ENCODE measurements at places on chromosomes 13 and 19.

GRCh38 chr19:30717381-30717780 lies 345.2 kb downstream of the ZNF536 start:
- no peak overlapping the region for H3K27ac ChIP-seq
- no peak for DNase-seq
- H3K4me1 ChIP-seq, result no peaks in the 10 kb centered on the region

- no peaks in the 10 kb centered on the region for H3K27me3 ChIP-seq
- H3K4me3 ChIP-seq, result peak within 1 kb of the TSS; percentile 95
- H3K4me1 ChIP-seq, result peaks cover 26% of the 10 kb centered on the region
- DNase-seq, result peak; percentile 52
- peak within 1 kb of the TSS; percentile 94 for H3K27ac ChIP-seq
- peaks cover 5% of the 10 kb centered on the region for H3K36me3 ChIP-seq
These were observed at the start of gene DENND1C for GRCh38 chr19:6481541-6482342. Gene DENND1C, minus strand, starts transcription at chr19:6481787. Its CDS starts 92 bp downstream, at chr19:6481695.

- no peak overlapping the region for H3K27ac ChIP-seq
- DNase-seq, result no peak
- H3K4me3 ChIP-seq, result no peak overlapping the region
- H3K27me3 ChIP-seq, result no peaks in the 10 kb centered on the region
- H3K4me1 ChIP-seq, result no peaks in the 10 kb centered on the region
- H3K36me3 ChIP-seq, result no peaks in the 10 kb centered on the region
These were observed 5.4 kb downstream of the COL4A2 start for GRCh38 chr13:110312339-110313031.

DNA sequence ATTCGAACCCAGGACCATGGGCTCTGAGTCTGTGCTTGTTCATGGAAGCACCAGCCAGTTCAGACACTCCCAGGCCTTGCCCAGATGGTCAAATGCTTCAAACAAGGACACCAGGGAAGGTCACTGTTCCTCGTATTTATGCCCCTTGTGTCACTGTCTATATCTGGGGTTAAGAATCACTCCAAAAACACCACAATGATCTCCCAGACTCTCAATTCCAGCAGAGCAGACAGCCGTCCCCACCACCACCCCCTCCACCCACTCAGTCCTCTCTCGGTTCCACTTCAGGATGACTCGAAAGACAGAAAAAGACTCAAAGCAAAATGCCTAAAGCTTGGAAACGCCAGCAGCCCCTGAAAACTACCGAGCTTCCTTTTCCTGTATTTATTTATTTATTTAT lies 79.0 kb downstream of the INSR start:
- no peak for DNase-seq
- H3K4me3 ChIP-seq, result no peak overlapping the region
- H3K27ac ChIP-seq, result no peak overlapping the region
- no peaks in the 10 kb centered on the region for H3K36me3 ChIP-seq
- H3K4me1 ChIP-seq, result no peaks in the 10 kb centered on the region

DNA sequence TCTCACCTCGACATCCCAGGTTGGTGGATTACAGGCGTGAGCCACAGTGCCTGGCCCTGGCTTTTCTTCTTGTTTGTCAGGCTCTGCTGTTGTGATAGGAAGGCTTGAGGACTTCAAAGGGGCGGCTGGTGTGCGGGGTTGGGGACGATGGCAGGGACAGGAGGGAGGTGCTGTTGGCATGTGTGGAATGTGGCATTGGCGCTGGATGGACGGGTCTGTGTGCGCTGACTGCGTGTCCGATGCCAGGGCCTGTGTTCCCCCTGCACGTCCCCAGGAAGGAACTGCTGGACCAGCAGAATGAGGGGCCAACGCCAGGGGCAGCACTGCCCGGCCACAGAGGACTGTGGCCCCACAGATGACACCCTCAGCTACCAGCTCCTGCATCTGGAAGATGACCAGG lies 12.7 kb upstream of the PTBP1 start:
- H3K27me3 ChIP-seq, result no peaks in the 10 kb centered on the region
- no peaks in the 10 kb centered on the region for H3K36me3 ChIP-seq
- DNase-seq, result no peak
- H3K4me1 ChIP-seq, result no peaks in the 10 kb centered on the region
- no peak overlapping the region for H3K4me3 ChIP-seq
- H3K27ac ChIP-seq, result no peak overlapping the region

DNA sequence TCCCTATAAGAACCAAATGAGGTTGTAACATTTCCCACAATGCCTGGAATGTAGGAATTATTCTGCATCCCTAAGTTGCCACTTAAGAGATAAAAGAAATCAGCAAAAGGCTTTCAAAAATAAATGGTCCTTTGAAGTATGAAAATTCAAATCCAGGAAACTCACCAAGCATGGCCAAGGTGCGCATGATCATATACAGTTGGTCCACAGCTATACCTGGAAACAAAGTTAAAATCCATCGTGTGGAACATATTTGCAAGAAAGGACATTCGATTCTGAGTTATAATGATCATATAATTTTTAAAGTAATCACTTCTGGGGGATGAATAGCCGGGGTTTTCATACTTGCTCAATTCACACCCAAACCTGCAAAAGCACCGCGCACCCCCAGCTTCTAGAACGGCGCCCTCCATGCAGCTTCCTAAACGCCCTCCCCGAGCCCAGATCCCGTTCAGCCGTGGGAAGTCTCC lies 525 bp downstream of the CARS2 start:
- H3K4me1 ChIP-seq, result peaks cover 15% of the 10 kb centered on the region
- H3K4me3 ChIP-seq, result peak overlapping the region; percentile 27
- peak overlapping the region; percentile 87 for H3K27ac ChIP-seq

DNA sequence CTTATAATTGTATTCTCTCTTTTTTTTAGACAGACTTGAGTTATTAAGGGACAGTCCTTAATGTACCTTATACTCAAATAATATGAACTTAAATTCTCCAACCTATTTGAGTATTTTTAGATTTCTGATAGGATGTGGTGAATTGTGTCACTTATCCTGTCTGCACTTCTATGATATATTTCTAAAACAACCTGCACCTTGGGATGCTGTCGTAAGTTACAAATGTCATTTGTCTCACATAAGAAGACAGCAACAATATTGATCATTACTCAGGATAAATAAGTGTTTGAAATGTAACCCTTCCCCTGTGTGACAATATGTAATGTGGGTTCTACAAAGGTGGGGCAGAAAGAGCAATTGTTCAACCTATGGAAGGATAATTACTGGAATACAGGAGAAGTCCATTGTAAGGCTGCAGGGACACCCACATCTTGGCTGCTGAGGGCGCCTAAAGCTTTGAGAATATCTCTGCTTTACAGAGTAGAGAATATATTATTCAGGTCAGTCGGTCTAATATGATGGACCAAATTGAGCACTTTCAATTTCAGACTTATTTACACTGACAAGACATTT lies 236.9 kb upstream of the PRR20A start:
- no peaks in the 10 kb centered on the region for H3K4me1 ChIP-seq
- no peak overlapping the region for H3K27ac ChIP-seq
- no peak for DNase-seq
- H3K4me3 ChIP-seq, result no peak overlapping the region
- H3K36me3 ChIP-seq, result no peaks in the 10 kb centered on the region

- H3K27ac ChIP-seq, result no peak overlapping the region
- no peak overlapping the region for H3K4me3 ChIP-seq
- H3K4me1 ChIP-seq, result no peaks in the 10 kb centered on the region
- no peaks in the 10 kb centered on the region for H3K27me3 ChIP-seq
- peaks cover 24% of the 10 kb centered on the region for H3K36me3 ChIP-seq
These were observed 7.8 kb downstream of the ACTMAP start for GRCh38 chr19:40742477-40742876.

- H3K36me3 ChIP-seq, result no peaks in the 10 kb centered on the region
- H3K27me3 ChIP-seq, result no peaks in the 10 kb centered on the region
These were observed 169.8 kb downstream of the SHISA2 start for GRCh38 chr13:25881971-25882451.

DNA sequence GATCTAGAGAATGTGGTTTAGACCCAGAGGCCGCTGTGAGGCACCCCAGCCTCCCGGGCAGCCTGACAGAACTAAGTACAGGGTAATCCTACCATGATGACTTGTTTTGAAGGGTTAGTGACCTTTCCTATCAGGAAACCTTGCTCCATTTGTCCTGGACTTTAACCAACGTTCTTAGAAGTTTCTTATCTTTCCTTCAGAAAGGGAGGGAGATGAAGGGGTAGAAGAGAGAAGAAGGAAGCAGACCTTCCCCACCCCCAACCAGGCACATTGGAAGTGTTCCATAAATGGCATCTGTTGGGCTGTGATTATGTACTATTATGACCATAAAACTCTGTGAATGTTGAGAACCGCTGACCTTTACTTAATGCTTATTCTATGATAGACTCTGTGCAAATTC lies 184.2 kb downstream of the OXGR1 start:
- no peak overlapping the region for H3K4me3 ChIP-seq
- H3K4me1 ChIP-seq, result no peaks in the 10 kb centered on the region
- no peaks in the 10 kb centered on the region for H3K36me3 ChIP-seq
- no peak for DNase-seq
- no peak overlapping the region for H3K27ac ChIP-seq

- no peaks in the 10 kb centered on the region for H3K4me1 ChIP-seq
- DNase-seq, result no peak
- H3K27me3 ChIP-seq, result peaks cover 13% of the 10 kb centered on the region
These were observed 25.4 kb upstream of the SEMA6B start for GRCh38 chr19:4584670-4585460.

DNA sequence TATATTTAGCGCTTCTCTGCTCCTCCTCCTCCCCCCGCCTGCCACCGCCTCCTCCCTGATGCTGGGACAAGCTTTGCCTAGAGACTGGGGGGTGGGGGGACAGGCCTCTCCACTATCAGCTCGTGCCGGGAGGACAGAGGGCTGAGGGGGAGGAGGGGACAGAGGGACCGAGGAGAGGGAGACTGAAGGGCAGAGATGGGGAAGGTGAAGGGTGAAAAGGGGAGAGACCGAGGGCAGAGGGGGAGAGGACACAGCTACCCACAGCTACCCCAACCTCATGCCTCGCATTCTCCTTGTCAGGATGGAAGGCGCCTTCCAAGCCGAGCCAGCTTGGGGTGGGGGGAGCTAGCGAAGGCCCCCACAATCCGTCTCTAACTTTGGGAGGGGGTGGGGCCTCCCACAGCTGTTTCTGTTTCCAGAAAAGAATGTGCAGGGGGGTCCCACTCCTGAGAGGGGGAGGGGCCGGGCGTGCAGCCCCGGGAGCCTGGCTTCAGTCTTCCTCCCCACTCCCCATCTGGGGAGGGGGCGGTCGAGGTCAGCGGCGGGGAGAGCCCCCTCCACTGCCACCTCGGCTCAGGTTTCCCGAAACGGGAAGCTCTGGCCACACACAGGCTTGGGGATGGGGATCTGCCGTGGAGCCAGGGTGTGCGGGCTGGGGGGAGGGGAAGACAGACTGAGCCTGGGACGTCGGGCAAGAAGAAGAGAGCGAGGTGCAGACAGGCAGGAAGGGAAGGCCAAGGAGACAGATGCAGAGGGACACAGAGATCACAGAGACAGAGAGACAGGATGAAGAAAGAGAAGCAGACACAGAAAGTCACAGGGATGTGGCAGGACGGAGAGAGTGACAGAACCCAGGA lies 1.6 kb downstream of the DACT3 start:
- H3K36me3 ChIP-seq, result no peaks in the 10 kb centered on the region
- no peak overlapping the region for H3K4me3 ChIP-seq
- H3K27ac ChIP-seq, result no peak overlapping the region
- peaks cover 20% of the 10 kb centered on the region for H3K4me1 ChIP-seq
- no peak for DNase-seq
- peaks cover 6% of the 10 kb centered on the region for H3K27me3 ChIP-seq

- H3K4me3 ChIP-seq, result peak overlapping the region; percentile 48
- H3K27me3 ChIP-seq, result no peaks in the 10 kb centered on the region
- H3K27ac ChIP-seq, result peak overlapping the region; percentile 16
- DNase-seq, result no peak
These were observed 518 bp downstream of the TFDP1 start for GRCh38 chr13:113584870-113585671.

- H3K27me3 ChIP-seq, result no peaks in the 10 kb centered on the region
- H3K27ac ChIP-seq, result no peak overlapping the region
- H3K4me1 ChIP-seq, result no peaks in the 10 kb centered on the region
- H3K4me3 ChIP-seq, result no peak overlapping the region
These were observed 332.4 kb upstream of the ZNF507 start for GRCh38 chr19:32012886-32013631.

GRCh38 chr19:16397791-16398529 lies 73.3 kb downstream of the KLF2 start:
- H3K36me3 ChIP-seq, result no peaks in the 10 kb centered on the region
- no peaks in the 10 kb centered on the region for H3K27me3 ChIP-seq
- no peaks in the 10 kb centered on the region for H3K4me1 ChIP-seq
- peak overlapping the region; percentile 51 for H3K27ac ChIP-seq

DNA sequence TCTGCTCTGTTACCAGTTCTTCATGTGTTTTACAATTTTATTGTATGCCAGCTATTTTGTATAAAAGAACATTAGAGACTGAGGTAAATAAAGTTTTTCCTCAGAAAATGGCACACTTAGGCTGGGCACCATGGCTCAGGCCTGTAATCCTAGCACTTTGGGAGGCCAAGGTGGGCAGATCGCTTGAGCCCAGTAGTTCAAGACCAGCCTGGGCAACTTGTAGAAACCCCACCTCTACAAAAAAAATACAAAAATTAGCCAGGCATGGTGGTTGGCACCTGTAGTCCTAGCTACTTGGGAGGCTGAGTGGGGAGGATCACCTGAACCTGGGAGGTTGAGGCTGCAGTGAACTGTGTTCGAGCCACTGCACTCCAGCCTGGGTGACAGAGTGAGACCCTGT lies 32.0 kb downstream of the CCDC8 start:
- no peak for DNase-seq
- no peaks in the 10 kb centered on the region for H3K27me3 ChIP-seq
- peaks cover 4% of the 10 kb centered on the region for H3K36me3 ChIP-seq
- H3K4me1 ChIP-seq, result no peaks in the 10 kb centered on the region

DNA sequence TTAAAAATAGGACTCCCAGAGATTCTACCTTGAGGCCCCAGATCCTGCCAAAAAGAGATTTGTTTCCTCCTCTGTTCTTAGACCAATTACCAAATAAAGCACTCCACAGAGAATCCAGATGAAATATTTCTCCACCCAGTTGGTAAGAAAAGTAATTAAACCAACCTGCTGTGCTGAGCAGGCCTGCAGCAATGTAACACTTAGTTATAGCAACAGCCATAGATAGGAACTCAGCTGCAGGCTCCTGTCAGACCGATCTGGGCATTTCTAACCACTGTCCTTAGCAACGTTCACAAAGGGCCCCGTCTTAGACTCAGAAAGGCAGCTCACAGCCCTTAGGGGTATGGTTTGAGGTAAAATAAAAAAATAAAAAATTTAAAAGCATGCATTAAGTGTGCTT lies 271.1 kb downstream of the KCNRG start:
- H3K4me1 ChIP-seq, result peaks cover 9% of the 10 kb centered on the region
- DNase-seq, result no peak
- H3K36me3 ChIP-seq, result no peaks in the 10 kb centered on the region
- H3K27me3 ChIP-seq, result no peaks in the 10 kb centered on the region
- no peak overlapping the region for H3K27ac ChIP-seq

DNA sequence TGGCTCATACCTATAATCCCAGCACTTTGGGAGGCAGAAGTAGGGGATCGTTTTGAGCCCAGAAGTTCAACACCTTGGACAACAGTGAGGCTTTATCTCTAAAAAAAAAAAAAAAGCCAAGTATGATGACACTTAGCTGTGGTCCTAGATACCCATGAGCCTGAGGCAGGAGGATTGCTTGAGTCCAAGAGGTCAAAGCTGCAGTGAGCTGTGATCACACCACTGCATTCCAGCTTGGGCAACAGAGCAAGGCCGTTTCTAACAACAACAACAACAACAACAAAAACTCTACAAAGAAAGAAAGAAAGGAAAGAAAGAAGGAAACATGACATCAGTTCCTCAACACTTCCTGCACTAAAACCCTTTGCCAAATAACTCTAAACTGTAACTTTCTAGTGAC lies 265.1 kb upstream of the DACH1 start:
- no peaks in the 10 kb centered on the region for H3K27me3 ChIP-seq
- H3K27ac ChIP-seq, result no peak overlapping the region
- DNase-seq, result no peak
- H3K4me3 ChIP-seq, result no peak overlapping the region
- no peaks in the 10 kb centered on the region for H3K4me1 ChIP-seq

All from naive thymus-derived CD4-positive, alpha-beta T cell (primary cell).